ENCODE measurements at places on chromosomes 7 and 10.

- no peak for DNase-seq
These were observed 1175.3 kb downstream of the GATA3 start for GRCh38 chr10:9229702-9230244.

DNA sequence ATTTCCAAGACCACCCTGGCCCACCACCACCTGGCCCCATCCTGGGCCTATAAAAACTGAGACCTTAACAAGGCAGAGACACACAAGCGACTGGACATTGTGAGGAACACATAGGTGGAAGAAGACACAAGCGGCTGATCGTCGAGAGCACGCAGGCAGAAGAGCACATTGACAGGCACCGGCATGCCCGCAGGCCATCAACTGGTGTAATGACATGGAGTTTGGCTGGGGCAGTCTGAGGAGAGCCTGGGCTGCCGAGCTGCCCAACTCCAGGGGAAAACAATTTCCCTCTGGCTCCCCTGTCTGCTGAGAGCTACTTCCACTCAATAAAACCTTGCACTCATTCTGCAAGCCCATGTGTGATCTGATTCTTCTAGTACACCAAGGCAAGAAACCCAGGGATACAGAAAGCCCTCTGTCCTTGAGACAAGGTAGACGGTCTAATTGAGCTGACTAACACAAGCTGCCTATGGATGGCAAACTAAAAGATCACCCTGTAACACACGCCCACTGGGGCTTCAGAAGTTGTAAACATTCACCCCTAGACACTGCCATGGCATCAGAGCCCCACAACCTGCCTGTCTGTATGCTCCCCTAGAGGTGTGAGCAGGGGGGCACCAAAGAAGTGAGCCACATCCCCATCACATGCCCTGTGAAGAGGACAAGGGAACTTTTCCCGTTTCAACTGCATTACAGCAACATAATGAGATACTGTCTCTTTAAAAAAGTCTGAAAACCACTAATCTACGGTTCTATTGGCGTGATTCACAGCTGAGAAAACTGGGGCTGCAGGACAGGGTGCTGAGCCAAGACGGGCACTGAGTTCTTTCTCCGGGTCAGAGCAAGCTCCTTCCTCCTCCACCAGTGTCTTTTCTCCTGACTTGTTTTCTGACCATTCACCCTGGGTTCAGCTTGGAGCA, 18.5 kb upstream of the TNS3 start:
- no peak for DNase-seq

DNA sequence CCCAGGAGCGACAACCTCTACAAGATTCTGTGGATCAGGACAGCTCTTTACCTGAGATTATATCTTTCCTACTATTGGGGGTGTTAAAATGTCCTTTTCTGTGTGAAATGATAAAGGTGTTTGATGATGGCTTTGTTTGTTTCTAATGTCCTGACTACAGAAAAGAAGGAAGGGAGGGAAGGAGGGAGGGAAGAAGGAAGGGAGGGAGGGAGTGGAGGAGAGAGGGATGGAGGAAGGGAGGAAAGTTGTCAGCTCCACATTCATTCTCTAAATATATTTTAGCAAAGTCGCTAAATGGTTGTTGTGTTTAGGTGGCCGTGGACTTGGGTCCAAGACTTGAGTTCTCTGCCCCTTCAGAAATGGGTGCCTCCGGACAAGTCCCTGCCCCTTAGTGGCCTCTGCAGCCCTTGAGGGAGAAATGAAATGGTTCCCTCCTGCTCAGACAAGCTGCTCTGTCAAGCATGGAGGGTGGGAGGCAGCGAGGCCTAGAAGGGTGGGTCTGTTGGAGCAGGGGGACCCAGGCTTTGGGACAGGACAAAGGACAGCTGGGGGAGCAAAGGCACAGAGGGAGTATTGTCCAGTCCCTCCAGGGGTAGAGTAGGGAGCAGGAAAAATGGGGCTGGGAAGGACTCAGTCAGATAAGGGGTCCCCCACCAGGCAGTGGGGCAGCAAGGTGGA, 4.4 kb downstream of the RGS10 start:
- DNase-seq = no peak

DNA sequence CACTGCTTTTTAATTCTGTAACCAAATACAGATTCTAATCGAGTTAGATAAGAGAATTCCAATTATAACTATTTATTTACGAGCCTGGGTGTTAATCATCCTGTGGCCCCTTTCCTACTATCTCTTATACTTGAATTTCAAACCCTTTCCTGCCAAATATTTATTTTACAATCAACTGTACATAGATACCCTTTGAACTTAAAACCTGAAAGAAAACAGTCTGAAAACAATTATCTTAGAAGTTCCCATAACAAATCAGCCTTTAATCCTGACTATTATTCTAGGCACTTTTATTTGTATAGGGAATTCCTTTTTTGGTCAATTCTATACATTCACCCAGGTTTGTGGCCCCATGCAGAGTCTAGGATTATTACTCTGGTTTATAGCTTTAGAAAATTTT, 10.6 kb upstream of the GPR37 start:
- DNase-seq = no peak

DNA sequence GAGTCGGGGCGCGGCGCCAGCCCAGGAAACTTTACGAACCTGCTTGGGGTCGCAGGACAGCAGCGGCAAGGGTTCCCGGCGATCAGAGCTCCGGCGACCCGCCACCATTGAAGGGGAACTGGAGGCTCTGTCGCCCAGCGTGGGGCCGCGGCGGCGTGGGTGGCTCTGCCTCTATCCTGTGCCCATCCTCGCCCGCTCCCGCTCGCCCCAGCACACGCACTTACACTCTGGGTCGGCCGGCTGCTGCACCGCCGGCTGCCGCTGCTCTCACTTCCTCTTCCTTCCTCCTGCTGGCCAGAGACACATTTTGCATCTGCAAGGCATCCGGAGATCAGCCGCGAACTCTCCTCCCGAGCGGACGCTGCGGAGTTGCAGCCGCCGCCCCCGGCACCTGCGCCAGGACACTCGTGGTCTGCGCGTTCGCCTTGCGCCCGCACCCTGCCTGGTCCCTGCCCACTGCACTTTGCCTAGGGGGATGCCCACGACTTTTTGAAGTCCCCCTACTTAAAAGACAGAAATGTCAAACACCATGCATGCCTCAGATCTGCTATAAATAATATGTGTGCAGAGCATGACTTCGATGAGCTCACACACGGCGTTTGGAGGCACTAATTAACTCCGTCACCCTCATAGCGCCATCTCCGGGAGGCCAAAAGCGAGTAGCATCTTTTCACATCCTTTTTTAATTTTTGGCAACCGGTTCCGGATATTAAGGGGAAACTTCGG, at the start of gene ELMO1:
Gene ELMO1 (minus strand): TSS at position 229 of the 726 bp plus-strand sequence. CDS start 106,174 bp downstream, outside the sequence.
- no peak for DNase-seq

DNA sequence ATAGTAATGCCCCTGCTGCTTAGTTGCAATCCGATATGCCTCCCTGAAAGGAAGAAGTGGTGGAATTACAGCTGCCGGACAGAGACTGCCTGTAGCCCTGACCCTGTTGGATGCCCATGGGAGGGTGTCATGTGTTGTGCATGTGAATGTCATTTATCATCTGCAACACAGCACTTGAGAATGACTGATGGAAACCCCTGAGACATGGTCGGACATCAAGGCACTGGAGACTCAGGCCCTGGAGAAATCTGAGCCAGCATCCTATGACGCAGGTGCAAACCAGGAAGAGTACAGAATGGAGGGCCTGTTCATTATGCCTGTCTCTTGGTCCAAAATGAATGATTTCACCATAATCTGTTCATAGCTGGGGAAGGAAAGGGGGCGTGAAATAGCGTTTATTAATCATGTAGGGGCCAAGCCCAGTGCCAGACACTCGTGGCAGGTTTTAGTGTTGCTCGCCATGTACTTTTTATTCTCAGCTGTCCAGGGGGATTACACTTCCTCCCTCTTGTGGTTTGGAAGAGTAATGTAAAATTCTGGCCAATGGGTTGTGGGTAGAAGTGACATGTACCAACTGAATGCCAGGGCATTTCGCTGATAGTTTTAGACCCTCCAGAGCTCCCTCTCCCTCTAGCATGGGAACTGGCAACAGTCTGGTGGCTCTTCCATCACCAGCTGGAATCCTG, 23.0 kb upstream of the LEP start:
- DNase-seq = no peak

Data from AG09309 (cell line).